Activated CD8-positive, alpha-beta memory T cell treated with anti-CD3 and anti-CD28 coated beads, Interleukin-2, amount 50 U/mL, for 4 hours (primary cell): ENCODE measurements at places on chromosomes 12 and 14.

DNA sequence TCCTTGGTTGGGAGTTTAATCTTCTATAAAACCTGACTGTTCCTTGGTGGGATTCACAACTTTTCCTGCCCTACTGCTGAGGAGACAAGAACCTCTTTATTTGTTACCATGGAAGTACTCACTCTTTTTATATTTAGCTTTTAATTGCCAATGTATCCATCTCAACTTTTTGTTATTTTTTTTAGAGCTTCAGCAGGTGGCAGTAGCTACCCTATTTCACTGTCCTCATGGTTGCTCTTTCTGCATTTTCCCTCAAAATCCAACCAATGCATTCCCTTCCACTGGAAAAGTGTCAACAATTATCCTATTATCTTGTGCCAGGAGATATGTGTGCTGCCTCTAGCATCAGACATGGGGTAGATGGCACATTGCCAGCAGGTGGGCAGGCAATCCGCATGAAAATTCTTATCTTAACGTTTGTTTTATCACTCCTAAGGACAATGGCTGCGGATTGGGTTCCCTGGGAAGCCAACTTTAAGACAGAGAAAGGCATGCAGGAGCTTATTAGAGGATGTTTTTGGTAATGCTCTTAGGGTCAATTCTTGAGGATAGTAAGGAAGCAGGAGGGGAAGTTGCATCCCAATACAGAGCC is 406.4 kb downstream of the SNAPC1 start:
- no peak for DNase-seq

DNA sequence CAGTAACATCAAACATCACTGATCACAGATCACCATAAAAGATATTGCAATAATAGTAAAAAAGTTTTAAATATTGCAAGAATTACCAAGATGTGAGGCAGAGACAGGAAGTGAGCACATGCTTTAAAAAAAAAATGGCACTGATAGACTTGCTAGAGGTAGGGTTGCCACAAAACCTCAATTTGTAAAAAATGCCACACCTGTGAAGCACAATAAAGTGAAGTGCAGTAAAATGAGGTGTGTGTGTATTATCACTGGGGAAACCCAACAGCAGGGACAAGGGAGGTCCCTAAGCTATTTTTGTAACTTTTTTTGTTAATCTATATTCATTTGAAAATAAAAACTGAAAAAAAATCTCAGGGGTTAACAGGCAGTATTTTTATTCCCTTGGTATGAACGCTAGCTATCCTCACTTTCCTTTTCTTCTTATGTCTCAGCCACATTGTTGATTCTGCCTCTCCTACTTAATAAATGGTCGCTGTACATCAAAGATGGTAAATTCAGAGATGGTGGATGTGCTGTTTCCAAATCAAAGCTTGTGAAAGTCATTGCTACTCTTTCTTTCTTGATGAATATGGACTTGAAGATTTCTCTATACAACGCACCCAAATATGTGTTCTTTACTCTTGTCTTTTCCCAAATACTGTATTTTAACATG is 14.0 kb upstream of the KLRD1 start:
- no peak for DNase-seq

GRCh38 chr12:20439626-20440025 is 71.3 kb downstream of the PDE3A start:
- no peak for DNase-seq

GRCh38 chr12:24396224-24396623 is 446.8 kb upstream of the SOX5 start:
- no peak for DNase-seq

- no peak for DNase-seq
Observed at GRCh38 chr14:73526036-73526984, 10.6 kb upstream of the ACOT1 start.

DNA sequence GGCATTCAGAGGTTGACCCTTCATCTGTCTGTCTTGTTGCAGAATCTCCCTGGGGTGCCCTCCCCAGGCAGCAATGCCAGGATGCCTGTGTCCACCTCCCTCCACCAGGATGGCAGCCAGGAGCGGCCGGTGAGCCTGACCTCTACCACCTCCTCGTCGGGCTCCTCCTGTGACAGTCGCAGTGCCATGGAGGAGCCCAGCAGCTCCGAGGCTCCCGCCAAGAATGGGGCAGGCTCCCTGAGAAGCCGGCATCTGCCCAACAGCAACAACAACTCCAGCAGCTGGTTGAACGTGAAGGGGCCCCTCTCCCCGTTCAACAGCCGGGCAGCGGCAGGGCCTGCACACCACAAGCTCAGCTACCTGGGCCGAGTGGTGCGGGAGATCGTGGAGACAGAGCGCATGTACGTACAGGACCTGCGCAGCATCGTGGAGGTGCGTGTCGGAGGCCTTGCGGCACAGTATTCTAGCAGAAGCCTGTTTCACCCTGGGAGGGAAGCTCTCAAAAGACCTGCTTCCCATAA is 23.4 kb downstream of the PLEKHG3 start:
- no peak for DNase-seq

DNA sequence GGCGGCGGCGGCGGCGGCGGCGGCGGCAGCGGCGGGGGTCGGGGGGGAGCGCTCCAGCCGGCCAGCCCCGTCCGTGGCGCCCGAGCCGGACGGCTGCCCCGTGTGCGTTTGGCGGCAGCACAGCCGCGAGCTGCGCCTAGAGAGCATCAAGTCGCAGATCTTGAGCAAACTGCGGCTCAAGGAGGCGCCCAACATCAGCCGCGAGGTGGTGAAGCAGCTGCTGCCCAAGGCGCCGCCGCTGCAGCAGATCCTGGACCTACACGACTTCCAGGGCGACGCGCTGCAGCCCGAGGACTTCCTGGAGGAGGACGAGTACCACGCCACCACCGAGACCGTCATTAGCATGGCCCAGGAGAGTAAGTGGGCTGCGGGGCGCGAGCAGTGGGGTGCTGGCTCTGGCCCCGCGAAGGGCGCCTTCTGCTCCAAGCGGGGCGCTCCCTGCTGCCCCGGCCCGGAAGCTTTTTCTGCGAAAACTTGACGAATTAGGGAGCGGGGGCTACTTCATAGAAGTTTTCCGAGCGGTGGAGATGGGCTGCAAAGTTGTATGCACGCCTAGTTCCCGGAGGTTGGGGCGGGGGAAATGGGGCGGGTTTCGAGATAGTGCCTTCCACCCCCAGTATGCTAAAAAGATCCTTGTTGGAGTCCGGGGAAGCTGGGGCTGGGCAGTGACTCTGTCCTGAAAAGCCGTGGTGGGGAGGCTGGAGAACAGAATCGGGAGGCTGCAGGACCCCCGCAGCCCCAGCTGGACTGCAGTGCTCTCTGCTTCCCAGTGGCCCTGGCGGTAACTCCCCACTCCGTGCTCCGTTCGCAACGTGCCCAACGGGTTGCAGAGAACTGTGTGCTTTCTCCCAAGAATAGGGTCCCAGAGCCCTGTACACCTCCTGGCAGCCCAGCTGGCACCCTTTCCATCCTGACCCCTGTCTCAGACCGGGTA is 751 bp downstream of the GDF11 start:
- DNase-seq: peak; percentile 48
